ENCODE measurements at places on chromosomes 6 and 20. TPM values are rescaled to one million over a fixed set of nuclear protein-coding genes. Genes with fewer than 3 reads are reported as not detected.

GRCh38 chr6:133115946-133116345, 125.2 kb upstream of the EYA4 start:
- no peak for DNase-seq

- DNase-seq: no peak
Measured at GRCh38 chr6:43246301-43247113, 3.2 kb downstream of the TTBK1 start.

DNA sequence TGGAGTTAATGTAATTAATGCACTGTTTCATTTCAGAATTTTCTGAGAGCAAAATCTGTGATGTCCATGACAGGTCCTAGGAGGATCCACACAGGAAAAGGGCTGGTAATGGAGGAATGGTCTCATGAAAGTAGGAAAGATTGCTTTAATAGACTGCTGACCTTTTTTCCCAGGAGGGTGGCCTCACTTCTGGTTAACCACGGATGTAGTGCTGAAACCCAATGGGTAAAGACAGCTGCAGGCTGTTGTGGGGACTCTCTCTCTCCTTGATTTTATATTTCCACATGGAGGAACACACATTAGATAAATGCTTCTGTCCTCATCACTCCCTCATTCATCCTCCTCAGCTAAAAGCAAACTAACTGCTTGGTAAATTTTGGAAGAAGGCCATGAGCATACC, 23.6 kb upstream of the RIPOR2 start:
- no peak for DNase-seq

- no peak for DNase-seq
Measured at GRCh38 chr20:18223409-18223808, 64.9 kb upstream of the ZNF133 start.

- no peak for DNase-seq
Measured at GRCh38 chr20:20138301-20139064, 86.2 kb downstream of the CFAP61 start.

- DNase-seq: no peak
Measured at GRCh38 chr6:144248476-144249301, 36.4 kb upstream of the UTRN start.

DNA sequence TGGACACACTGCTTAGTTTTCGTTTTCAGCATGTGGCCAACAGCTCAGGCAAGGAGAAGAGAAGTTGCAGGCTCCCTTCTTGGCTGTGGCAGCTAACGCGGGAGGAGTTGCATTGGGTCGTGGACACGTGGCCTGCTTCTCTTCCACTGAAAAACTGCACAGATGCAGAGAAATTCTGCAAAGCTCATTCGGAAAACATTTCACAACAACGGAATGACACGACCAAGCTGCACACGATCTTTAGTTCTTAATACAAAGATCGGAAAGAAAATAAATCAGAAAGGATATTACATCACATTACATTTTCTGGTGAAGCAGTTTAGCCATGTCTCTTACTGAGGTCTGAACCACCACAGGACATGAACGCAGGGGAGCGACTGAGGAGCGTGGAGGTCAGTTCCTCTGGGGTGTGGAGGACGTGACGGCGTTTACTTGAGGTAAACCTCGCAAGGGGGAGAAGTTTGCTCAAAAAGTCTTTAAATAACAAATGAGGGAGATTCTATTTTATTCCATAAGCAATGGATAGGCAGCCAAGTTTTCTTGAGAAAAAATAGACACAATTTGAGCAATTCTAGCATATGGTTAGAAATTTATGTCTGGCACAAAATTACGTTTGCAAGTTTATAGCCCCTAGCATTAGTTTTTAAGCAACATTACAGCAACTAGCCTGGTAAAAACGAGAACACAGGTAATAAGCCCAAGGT, 178.3 kb downstream of the THBS2 start:
- DNase-seq: peak; percentile 80

- no peak for DNase-seq
Measured at GRCh38 chr6:155408981-155409380, 46.7 kb downstream of the NOX3 start.

DNA sequence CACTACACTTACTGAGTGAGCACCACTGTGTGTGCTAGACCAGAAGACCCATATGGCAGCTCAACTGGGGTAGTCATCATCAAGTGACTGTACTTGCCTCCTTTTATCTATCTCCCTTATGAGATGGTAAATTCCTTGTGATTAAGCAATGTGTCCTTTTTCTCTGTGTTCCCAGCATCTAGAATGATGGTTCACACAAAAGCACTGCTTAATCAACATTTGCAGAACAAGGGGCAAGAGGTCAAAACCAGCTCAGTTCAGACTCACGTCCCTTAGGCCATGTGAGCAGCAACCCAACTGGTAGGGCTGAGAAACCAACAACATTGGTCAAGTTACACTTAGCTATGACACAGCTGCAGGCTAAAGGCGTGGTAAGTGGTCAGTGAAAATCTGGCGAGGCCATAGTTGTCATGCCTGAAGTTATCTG, 10.0 kb downstream of the TRAM2 start:
- DNase-seq: no peak

- DNase-seq: peak; percentile 65
Measured at GRCh38 chr20:49937027-49937929, 1.1 kb downstream of the RNF114 start.

- no peak for DNase-seq
Measured at GRCh38 chr20:4886771-4887527, 114.4 kb downstream of the SLC23A2 start.

DNA sequence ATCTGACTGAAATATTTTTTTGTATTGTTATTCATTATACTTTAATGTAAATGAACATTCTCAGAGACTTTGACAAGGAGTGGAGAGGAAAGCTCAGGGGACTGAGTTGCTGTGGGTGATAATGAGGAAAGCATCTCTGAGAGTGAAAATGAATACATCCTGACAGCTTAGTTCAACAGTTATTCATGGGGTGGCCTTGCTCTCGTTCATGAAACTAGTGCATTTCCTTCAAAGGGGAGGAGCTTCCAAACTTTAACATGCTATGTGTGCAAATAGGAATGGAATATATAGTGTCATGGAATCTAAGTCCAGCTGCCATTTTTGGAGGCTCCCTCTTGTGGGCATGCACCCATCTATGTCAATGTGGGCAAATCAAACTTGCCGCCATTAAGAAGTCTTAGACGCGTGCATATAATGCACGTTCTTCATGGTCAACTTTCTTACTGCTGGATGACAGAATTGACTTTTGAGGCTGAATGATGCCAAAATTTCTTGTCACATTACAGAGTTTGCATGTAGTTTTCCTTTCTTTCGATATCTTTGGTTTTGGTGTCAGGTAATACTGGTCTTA, 124.3 kb upstream of the TMEM170B start:
- DNase-seq: no peak

DNA sequence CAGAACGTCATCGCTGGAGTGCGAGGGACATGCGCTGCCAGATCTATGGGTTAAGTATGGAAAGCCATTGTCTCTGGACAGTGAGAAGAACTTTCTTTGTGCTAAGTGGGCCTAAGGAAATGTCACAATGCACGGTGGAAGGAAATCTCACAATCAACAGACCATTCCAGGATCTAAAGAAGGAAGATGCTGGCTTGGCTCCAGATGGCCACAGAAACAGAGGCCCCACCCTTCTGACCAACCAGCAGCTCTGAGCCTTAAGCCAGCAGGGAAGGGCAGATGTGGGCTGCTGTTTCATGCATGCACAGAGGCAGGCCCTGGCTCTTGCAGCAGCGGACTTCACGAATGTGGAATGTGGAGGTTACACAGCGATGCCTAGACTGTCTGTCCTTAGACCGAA, 156.3 kb downstream of the SOBP start:
- DNase-seq: no peak

GRCh38 chr20:4483486-4483885, 238.2 kb upstream of the PRND start:
- no peak for DNase-seq

DNA sequence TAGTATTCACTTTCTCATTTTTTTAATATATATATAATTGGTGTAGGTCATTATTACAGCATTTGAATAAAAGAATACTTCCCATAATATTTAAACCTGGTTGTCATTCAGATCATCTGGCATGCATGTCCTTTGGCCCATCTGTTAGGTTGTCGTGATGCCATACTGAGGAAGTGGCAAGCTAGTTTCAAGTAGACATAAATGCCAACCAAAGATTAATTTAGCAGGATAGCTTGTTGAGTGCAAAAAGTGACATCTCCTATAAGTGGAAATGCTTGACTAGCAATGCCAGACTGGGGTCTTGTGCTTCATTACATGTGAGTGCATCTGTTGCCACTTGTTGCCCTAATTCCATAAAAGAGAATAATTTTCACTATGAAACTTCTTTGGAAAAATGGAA, 1044.7 kb downstream of the GRIK2 start:
- no peak for DNase-seq

GNAS-AS1 gene
- polyA plus RNA-seq: 1.0 TPM

HAO1 gene
- polyA plus RNA-seq: not detected

SCRT2 gene
- polyA plus RNA-seq: not detected

SLC16A10 gene
- 0.05 TPM for polyA plus RNA-seq

BPIFB2 gene
- not detected for polyA plus RNA-seq

Measured in aorta (tissue), 5 donors.